ENCODE measurements at places on chromosomes 4 and X. TPM values are rescaled to one million over a fixed set of nuclear protein-coding genes. Genes with fewer than 3 reads are reported as not detected.

DNA sequence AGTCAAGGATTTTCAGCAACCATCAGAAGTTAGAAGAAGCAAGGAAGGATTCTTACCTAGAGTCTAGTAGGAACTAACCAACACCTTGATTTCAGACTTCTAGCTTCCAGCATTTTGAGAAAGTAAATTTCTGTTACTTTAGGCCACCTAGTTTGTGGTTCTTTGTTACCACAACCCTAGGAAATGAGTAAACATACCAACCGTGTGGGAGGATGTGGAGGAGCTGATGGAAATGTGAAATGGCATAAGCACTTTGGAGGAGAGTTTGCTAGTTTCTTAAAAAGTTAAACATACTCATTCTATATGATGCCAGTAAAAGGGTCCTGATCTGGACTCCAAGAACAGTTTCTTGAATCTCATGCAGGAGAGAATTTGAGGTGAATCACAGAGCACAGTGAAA, 679.4 kb downstream of the PDHA2 start:
- DNase-seq, result no peak

DNA sequence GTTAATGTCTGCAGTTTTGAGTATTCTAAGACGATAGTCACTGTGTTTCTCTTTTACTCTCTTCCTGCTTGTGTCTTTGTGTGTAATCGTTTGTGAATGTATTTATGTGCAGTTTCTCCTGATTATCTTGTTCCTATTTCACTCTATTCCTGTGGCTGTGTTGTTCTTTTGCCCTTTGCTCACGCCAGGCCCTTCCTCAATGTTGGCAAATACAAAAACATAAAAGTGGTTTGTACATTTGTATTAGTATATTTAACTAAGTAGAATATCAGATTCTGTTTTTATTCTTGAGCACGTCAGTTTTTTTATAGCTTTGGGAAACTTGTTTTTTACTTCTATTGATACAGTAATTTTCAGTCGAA, 107.6 kb upstream of the BMPR1B start:
- DNase-seq, result no peak

- DNase-seq, result no peak
Measured at GRCh38 chr4:102174719-102175189, 170.5 kb downstream of the SLC39A8 start.

GRCh38 chr4:5921101-5921980, 28.5 kb upstream of the CRMP1 start:
- DNase-seq, result no peak

- no peak for DNase-seq
Measured at GRCh38 chrX:3286196-3286945, 60.1 kb downstream of the MXRA5 start.

DNA sequence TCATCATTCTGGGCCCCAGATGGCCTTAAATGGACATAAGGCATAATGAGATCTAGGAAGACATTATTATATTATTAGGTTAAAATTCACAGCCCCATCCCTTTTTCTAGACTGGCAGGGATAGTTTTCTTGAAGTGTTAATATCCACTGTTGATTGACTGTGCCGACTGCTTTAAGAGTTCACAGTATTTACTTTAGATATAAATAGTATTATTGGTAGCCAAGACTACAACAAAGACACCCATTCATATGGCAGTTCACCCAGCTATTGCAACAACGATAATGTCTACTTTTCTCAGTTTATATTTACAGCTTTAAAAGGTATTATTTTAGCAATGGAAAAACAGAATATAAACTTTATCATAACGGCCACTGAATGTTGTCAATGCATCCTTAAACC, 922.2 kb upstream of the POU3F4 start:
- DNase-seq, result no peak

- no peak for DNase-seq
Measured at GRCh38 chrX:48468247-48468671, 1.8 kb downstream of the SLC38A5 start.

- peak; percentile 60 for DNase-seq
Measured at GRCh38 chr4:121711263-121712000, 14.7 kb upstream of the ANXA5 start.

- DNase-seq, result no peak
Measured at GRCh38 chrX:22800360-22800759, 199.4 kb upstream of the DDX53 start.

DNA sequence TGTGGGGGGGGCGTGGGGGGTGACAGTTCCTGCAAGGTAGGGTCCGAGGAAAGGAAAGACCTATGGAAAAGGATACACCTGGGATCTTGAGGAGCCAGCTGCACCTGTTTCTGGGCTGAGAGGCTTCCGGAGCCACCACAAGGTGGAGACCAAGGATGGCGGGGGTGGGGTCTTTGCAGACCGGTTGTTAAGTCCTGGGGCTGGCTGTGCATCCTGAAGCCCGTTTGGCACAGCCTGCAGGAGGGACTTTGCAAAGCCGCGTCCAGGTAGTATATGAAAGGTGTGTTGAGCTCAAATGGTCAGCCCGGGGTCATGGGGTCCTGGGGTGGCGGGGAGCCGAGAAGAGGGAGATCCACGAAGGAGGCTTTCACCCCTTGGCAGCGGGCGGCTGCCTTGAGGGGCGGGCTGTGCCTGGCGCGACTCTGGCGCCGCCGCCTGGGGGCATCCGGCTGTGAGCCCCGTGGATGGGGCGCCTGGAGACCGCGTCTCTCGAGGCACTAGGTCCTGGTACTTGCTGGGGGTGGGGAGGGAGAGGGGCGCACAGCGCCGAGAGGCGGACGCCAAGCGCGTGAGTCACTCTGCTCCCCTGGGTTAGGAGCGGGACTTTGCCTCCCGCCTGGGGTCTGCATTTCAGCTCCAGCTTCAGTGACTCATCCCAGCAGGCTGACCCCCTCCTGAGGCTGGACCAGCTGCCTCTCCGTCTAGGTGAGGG, 58.2 kb upstream of the DYNLT3 start:
- peak; percentile 4 for DNase-seq

DNA sequence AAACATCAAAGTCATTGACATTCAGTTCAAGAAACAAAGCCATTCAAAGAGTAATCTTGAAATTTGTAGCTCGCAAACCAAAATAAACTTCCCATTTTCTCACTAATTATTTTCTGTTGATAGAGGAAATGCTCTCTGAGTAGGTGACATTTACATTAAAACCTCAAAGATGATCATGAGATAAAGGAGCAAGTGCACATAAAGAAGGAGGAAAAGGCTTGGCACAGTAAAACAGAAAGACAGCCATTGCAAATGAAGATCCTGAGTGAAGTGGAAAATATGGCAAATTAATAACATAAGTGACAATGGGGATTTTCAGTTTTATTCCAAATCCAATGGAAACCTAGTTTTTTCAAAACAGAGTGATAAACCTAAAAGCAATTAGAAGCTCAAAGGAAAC, 2320.8 kb downstream of the ARAP2 start:
- DNase-seq, result no peak

- no peak for DNase-seq
Measured at GRCh38 chrX:14411326-14411725, 118.0 kb upstream of the GLRA2 start.

DNA sequence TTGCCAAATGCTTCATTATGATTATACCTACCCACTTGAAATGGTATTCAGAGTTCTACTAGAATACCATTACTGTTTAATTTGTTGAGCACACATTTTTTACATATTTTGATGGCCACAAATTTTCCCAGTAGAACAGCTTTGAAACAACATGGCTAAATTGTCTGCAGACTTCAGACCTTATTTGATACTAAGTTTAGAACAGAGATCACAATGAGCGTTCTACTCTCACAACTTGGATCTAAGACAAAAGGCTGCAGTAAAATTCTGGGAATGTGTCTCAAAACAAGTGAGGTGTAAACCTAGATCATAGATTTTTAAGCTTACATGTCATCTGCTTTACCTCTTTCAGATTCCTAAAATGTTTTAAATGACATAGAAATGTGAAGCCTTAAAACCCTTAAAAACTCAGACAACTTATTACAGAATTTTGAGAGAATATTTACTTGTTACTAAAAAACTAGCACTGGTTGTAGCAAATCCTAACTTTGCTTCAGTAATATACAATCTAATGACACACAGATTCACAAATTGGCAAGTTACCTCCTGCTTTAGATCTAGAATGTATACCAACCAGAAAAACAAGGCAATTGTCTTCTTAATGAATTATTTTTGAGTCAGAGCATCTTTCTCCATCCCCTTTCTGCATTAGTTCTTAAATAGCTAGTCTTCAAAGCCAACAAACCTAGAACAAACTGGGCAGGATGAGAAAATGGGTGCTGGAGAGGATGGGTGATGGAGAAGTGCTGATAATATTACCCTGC, 243.3 kb downstream of the SLC7A11 start:
- no peak for DNase-seq

DNA sequence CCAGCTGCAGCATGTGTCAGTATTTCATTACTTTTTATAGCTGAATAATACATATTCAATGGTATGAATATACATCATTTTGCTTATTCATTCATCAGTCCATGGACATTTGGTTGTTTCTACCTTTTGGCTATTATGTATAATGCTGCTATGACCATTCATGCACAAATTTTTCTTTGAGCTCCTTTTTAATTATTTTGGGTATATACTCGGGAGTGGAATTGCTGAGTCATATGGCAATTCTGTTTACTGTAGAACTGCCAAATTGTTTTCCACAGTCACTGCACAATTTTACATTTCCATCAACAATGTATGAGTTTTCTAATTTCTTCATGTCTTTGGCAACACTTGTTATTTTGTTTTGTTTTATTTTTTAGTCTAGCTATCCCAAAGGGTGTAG, 405.9 kb upstream of the PITX2 start:
- no peak for DNase-seq

GRCh38 chr4:88737307-88737941, 39.8 kb upstream of the NAP1L5 start:
- DNase-seq, result no peak

DNA sequence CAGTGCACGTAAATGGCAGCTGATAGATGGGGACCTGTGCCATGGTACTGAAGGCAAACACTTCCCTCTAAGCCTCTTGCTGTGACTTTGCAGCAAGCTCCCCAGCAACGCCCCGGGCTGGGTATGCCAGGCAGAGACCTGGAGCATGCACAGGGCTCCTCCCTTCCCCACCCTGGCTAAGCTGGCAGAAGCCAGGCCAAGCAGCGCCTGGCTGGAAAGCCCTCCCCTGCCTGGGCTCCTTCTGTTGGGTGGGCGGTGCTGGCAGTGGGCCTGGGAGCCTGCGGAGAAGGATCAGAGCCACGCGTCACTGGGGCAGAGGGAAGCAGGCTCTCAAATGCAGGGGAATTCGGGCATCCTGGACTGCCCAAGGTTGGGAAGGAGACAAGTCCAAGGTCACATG, 3.6 kb downstream of the ATP2B3 start:
- no peak for DNase-seq

- DNase-seq, result no peak
Measured at GRCh38 chr4:41498177-41498576, 39.8 kb upstream of the LIMCH1 start.

DNA sequence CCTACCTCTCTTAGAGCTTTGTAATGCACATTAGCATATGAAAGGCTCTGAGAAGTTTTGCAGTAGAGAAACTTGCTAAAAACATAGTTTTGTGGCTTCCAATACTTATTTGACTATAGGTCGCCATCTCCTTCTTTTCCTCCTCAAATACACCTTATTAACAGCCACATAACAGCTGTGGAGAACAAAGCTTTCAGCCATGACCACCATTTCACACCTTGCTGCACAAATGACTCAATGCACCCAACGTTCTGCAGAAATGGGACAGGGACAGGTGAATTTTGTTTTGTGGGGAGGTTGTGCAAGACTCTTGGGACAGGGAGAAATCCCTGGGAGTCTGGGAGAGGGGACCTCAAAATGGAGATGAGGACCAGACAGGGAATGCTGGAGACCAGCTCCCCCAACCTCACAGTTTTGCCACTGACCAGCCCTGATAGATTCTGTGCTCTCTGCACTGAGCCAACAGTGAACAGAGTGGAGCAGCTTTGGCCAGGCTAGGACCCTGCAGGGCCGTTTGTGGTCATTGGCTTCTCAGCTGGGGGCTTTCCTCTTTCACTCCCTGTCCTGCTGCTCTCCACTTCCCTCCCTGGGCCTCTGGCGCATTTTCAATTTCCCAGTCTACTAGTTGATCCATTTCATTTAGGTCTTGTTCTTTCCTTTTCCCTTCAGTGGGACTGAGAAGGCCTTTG, 16.6 kb downstream of the FRMPD3 start:
- DNase-seq, result no peak

GRCh38 chrX:55129361-55129760, 40.5 kb downstream of the PAGE2 start:
- DNase-seq, result no peak

DNA sequence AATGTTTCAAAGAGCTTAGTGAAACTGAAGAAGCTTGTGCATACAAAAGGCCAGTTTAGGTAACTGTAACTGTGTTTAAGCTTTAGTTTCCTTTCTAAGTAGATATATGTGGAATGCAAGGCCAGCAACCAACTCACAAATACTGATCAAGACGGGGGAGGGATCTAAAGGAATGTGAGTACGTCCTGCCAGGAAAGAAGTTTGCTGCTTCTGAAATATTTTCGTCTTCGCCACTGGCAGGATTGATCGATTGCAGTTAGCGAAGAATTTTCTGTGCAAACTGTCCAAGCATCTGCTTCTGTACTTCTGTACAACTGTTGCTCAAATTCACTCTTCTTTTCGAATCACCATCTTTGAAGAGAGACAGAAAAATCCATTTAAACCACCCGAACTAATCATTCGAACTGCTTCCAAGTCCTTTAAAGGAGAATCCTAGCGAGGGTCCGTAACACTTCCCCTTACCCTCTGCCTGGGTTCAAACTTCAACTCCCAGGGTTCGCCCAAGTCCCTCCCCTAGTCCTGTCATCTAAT, 373 bp upstream of the INTS6L start:
- DNase-seq, result no peak

GRCh38 chr4:142282870-142283431, 563.1 kb downstream of the INPP4B start:
- peak; percentile 47 for DNase-seq

DNA sequence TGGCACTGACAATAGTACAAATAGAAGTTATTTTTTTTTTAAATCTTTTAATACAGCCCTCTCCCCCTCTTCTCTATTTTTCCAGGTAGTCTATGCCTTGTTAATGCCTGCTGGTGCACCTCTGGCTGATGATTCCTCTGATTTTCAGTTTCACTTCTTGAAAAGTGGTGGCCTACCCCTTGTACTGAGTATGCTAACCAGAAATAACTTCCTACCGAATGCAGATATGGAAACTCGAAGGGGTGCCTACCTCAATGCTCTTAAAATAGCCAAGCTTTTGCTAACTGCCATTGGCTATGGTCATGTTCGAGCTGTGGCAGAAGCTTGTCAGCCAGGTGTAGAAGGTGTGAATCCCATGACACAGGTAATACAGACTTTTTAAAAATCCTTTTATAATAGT, 99.1 kb downstream of the USP9X start:
- no peak for DNase-seq

DNA sequence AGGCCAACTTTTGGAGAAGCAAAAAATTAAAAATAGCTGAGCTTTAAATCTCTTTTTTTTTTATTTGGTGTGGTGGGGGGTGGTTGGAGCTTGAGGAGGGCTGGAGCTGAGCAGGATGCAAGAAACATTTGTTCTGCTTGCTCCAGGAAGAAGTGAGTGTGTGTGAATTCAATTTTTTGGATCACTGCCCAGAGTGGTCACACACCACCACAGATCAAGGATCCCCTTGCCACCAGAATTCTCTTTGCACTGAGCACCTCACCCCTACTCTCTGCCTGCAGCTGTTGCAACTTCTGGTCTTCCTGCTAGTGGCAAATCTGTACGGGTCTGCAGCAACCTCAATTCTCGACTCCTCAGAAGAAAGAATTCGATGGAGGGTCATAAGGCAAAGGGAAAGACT, 19.9 kb upstream of the PLP1 start:
- DNase-seq, result no peak

Gene CXCL11
- total RNA-seq, result not detected

Gene SPANXN3
- total RNA-seq, result not detected

Gene CXorf51B
- total RNA-seq, result not detected

Gene CNGA1
- not detected for total RNA-seq

Gene ERAS
- 0.49 TPM for total RNA-seq

Gene MAGEB1
- not detected for total RNA-seq

Gene NDNF
- 23.9 TPM for total RNA-seq

Gene KCNE5
- 1.9 TPM for total RNA-seq

Data from neural crest cell (in vitro differentiated cells).